Right atrium auricular region (tissue), 2 donors: ENCODE measurements at places on chromosomes 3 and 15.

- no peak for DNase-seq
Observed at GRCh38 chr3:121722411-121722810, 27.1 kb downstream of the GOLGB1 start.

- DNase-seq, result peak; percentile 57
Observed at GRCh38 chr3:39148435-39149058, 4.8 kb downstream of the CSRNP1 start.

DNA sequence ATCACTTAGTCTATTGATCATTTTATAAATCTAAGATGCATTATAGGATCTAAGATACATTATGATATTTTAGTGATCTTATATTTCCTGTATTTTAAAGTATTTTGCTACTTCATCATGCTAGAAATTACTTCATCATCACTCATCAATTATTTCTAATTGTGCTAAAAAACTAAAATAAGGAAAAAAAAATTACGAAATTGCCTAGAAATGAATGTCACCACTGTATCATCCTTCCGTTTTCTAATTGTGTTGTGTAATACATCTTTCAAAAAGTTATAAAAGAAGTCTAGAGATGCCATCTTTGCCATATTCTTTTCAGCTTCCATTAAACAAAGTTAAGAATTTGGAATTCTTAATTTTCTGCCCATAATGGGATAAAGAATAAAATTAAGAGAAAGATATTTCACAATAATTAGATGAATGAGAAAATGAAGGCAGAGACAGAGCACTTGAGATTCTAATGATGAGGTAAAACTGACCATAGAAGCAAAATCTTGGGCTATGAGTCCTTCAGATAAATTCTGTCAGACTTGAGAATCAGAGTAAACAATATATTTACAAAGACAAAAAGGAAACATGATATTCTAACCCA is 48.8 kb downstream of the ALDH1A2 start:
- DNase-seq, result no peak

- no peak for DNase-seq
Observed at GRCh38 chr3:14201940-14202684, 23.5 kb downstream of the LSM3 start.

GRCh38 chr15:70453766-70454165 is 309.6 kb downstream of the UACA start:
- no peak for DNase-seq

DNA sequence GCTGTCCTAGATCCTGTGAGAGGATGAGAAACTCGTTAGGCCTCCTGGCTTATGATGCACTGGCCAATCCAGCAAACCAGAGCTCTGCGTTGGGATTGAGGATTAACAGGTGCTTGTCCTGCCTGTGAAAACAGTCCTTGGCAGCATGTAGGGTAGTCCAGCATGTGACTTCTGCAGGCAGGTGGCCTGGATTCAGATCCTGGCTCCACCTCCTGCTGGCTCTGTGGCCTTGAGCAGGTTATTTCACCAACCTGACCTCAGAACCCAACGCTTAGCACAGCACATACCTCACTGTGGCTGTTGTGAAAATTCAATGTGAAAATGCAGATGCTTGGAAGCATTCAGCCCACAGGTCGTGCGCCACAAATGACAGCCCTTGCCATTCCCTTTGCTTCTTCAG is 33.6 kb downstream of the PLA2G4D start:
- no peak for DNase-seq

GRCh38 chr15:101115393-101115785 is 136.5 kb downstream of the CHSY1 start:
- DNase-seq, result no peak

- peak; percentile 79 for DNase-seq
Observed at GRCh38 chr15:47196048-47196447, 521.3 kb upstream of the SEMA6D start.
